ENCODE measurements at places on chromosomes 7 and 10. TPM values are rescaled to one million over a fixed set of nuclear protein-coding genes. Genes with fewer than 3 reads are reported as not detected.

GRCh38 chr7:6175645-6176044, 96.8 kb downstream of the CYTH3 start:
- DNase-seq, result no peak

Gene CALML5
- total RNA-seq, result not detected

DNA sequence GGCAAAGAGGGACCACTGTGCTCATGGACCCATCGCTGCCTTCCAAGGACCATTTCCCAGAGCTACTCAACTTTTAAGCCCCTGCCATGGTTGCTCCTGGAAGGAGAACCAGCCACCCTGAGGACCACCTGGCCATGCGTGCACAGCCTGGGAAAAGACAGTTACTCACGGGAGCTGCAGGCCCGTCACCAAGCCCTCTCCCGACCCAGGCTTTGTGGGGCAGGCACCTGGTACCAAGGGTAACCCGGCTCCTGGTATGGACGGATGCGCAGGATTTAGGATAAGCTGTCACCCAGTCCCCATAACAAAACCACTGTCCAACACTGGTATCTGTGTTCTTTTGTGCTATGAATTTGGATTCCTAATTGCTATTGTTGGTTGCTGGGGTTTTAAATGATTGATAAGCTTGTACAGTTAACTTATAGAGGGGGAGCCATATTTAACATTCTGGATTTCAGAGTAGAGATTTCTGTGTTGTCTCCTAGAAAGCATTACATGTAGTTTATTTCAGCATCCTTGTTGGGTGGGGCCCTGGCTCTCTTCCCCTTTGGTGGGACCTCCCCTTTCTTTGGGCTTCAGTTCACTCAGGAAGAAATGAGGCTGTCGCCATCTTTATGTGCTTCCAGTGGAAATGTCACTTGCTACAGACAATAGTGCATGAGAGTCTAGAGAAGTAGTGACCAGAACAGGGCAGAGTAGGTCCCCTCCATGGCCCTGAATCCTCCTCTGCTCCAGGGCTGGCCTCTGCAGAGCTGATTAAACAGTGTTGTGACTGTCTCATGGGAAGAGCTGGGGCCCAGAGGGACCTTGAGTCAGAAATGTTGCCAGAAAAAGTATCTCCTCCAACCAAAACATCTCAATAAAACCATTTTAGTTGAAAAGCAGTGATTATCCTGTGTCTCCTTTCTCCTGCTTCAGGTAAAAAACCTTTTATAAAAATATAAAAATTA, 19.4 kb downstream of the LAT2 start:
- no peak for DNase-seq

Gene ICA1
- total RNA-seq, result 9.7 TPM

Gene MLXIPL
- 37.3 TPM for total RNA-seq

DNA sequence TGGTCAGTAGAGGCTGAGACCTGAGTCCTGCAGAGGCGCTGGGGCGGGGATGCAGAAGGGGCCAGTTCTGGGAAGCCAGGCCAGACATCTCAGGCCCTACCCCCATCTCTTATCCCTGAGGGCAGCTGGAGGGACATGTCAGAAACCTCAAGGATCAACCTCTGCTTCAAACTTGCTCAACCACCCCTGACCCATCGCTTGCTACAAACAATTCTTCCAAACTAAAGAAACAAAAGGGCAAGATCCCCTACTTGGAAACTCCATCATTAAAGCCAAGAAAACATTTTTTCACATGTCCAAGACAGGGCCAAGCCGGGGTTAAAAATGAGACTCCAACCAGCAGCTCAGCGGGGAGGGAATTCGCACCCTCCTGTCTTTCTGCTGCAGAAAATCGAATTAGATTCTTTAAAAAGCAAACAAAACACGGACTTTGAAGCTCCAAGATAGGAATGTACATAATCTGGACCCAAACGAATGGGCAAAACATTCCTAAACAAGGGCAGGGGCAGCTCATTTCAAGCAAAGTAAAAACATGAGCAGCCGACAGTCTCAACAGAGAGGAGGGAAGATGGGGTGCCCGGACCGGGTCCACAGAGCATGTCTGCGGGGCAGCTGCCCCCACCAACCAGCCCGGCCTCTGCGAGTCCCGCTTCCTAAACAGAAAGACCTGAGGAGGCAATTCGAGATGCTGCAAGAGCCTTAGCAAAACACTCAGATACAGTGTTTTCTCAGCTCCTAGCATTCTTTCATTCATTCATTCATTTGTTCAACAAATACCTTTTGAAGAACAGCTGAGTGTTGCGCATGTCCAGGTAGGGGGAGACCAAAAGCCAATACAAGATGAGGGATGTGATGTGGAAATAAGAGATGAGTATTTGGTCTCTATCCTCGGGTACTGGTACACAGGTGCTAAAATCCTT, 44.8 kb downstream of the CHST15 start:
- DNase-seq, result no peak

Gene TWNK
- total RNA-seq, result 6.5 TPM

GRCh38 chr10:72234560-72235095, 18.6 kb upstream of the ASCC1 start:
- DNase-seq, result no peak

- no peak for DNase-seq
These were observed 55.3 kb downstream of the TBATA start for GRCh38 chr10:70729763-70730357.

DNA sequence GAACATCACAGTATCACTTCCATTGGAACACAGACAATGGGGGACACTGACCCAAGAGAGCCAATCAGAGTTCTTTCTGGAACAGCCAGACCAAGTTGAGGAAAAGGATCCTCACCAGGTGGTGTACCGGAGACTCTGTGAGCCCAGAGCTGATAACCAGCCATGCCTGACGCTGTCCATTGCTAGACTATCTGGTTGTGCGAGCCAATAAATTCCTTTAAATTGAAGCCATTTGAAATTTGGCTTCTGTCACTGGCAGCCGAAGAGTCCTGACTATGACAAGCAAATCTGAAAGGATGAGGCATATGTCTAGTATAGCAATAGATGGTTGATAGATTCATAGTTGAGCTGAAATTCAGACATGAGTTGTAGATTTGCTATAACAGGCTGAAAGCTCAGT, 3.1 kb upstream of the LHPP start:
- DNase-seq, result no peak

DNA sequence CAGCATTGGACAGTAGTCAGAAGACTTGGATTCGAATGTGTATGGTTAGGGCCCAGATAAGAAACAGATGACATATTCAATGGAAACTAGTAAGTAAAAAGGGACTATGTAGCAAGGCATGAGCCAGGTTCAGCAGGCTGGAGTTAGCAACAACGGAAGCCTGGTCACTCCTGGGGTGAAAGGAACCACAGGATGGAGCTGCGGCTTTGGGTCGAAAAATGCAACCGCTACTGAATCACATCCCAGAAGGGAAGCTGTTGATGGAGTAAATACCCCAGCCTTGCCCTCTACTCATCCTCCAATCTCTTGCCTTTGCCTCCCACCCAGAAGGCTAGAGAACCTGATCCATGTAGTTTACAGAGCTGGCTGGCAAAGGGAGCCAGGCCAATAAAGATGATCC, 37.5 kb upstream of the EGR2 start:
- no peak for DNase-seq

- no peak for DNase-seq
These were observed 358.3 kb upstream of the PRKCQ start for GRCh38 chr10:6938384-6938783.

All from omental fat pad (tissue), 4 donors.